RCC 7860 (cell line): ENCODE measurements at places on chromosomes 7 and 10.

DNA sequence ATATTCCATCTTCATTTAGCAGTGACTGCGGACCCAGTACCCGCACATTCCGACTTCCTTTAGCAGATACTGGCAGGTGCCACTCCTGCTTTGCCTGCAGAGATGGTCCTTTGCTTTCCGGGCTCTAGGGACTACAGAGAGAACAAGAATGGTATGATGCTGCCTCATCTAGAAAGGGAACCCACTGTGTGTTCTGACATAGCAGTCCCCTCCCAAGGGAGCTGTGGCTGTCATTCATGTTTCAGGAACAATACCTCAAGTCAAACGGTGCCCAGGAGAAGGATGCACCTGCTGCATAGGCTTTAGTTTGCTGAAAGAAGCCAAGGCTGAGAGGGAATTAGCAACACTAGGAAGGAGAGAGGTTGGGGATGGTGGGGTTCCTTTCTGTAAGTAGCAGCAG lies 15.9 kb upstream of the TMEM72 start:
- DNase-seq: no peak

- DNase-seq: peak; percentile 1
Observed at GRCh38 chr7:144255471-144255897, 9.1 kb downstream of the OR2A7 start.

DNA sequence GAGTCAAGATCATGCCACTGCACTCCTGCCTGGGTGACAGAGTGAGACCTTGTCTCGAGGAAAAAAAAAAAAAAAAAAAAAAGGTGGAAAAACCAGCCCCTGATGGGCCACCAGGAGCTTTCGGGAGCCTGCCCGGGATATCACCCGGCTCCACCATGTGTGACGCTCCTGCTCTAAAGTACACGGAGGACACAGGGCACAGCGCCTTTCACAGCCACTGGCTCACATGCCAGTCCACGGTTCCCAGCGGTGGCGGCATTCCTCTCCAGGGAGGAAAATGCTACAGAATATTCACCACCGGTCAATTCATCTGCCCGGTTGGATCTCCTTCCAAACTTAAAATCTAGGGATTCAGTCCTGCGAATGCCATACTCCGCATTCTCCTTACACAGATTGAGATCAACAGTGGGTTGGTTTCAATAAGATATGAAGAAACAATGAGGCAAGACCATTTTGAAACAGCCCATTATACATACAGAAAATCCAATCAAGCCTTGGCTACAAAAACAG lies 81.2 kb downstream of the CTBP2 start:
- no peak for DNase-seq

DNA sequence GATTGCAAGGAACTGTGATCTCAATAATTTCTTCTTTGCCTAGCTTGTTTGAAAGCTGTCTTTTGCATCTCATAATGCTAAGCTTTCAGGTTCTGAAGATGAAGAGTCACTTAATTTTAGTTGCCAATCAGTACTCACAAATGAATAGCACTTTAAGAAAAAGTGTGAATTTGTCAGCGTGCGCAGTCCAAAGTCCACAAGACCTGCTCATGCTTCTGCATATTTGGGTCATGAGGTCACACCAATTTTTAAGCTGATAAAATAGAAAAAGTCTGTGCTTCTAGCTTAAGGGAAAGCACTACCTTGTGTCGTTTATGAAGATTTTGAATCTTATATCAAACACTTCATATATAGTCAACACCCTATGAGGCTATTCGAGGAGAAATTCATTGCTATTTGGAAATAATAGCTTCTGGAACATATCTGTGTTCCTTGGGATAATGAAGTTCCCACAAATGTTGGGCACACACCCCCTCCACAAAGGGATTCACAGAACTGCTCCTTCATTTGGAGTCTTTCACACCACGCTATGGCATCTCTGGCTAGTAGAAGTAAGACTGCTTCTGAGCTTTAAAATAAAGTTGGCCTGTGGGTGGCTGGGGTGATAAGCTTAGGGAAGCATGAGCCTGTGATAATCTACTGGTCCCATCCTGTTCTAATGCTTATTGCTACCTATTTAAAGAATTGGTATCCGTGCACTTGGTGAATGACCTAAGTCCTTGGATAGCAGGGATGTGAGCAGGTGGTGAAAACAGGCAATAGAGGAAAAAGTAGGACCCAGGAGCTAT lies 33.3 kb downstream of the A1CF start:
- DNase-seq: no peak

GRCh38 chr7:134777908-134778580 lies 1.4 kb upstream of the CALD1 start:
- no peak for DNase-seq
